ENCODE measurements at places on chromosomes 7 and 10.

DNA sequence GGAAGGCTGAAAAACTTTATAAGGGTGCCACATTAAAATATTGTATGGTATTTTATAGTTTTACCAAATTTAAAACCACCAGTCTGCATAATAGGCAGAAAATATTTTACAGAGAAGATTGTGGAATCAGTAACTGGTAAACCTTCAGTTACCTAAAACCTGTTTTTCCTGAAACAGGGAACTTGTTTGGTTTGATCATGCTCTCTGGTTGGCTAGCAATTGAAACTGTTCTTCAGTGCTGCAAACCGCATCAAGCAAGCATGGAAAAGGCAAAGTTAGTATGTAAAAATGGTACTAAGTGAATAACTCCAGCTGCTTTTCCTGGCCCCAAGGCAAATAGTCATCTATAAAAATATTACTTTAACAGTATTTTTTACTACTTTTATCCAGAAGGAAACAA lies 316.9 kb upstream of the LRRN3 start:
- no peak for DNase-seq

GRCh38 chr7:74176555-74176954 lies 2.4 kb downstream of the EIF4H start:
- DNase-seq, result no peak

DNA sequence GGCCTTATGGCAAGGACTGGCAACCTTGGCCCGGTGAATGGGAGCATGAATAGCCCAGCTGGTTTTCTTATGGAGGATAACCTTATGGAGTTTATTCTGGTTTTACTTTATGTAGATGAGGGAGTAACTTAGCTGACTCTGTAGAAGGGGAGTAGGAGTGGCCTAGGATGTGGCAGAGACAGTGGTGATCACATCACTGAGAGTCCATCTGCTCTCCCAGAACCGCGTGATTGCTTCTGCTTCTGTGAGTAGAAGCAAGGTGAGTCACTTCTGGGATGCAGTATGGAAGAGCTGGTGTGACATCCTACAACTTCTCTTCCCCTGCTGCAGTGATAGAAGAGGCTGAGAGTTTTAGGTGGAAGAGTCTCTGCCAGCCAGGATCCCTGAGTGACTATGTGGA lies 129.2 kb downstream of the RPS24 start:
- no peak for DNase-seq

- no peak for DNase-seq
These were observed 161.1 kb upstream of the ZWINT start for GRCh38 chr10:56522166-56522565.

DNA sequence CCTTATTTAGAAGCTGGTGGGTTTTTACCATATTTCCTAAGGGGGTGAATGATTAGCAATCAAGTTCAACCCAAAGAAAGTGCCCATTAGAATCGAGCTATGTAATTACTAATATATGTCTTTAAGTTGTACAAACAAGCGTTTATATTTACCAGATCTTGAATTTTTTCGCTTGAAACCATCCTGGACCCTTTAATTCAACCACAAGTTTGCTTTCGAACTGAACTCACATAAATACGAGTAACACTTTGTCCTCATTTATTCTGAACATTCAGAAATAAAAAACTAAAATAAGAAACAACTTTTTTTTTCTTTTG lies 1.5 kb downstream of the SRI start:
- no peak for DNase-seq

DNA sequence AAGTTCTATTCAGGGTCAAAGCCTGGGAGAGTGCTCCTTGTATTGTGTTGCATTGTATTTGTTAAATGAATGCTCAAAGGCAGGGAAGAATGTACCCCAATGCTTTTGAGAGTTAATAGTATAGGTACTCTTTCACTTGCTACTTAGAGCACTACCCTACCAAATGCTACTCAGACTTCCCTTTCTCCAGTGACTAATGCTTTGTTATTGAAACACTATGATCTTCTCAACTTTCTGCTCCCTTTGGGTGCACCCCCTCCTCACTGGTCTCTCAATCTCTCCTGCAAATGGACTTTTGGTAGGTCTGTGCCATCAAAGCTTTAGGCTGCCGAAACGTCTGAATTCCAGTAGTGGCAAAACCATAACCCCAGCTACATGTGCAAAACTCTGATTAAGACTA lies 177.7 kb upstream of the AHR start:
- no peak for DNase-seq
